ENCODE measurements at places on chromosomes 12 and 14. TPM values are rescaled to one million over a fixed set of nuclear protein-coding genes. Genes with fewer than 3 reads are reported as not detected.

- peaks cover 6% of the 10 kb centered on the region for H3K4me1 ChIP-seq
- no peak overlapping the region for H3K4me3 ChIP-seq
- no peaks in the 10 kb centered on the region for H3K27me3 ChIP-seq
- no peak overlapping the region for H3K27ac ChIP-seq
Observed at GRCh38 chr12:15846887-15847286, 35.3 kb upstream of the STRAP start.

GRCh38 chr14:76919431-76920330 lies 93.5 kb downstream of the LRRC74A start:
- peak overlapping the region; percentile 73 for H3K27ac ChIP-seq
- no peaks in the 10 kb centered on the region for H3K27me3 ChIP-seq
- H3K4me1 ChIP-seq = peaks cover 99% of the 10 kb centered on the region

- no peaks in the 10 kb centered on the region for H3K36me3 ChIP-seq
- H3K4me1 ChIP-seq = no peaks in the 10 kb centered on the region
- peak; percentile 66 for DNase-seq
Observed at GRCh38 chr12:4780641-4781611, 60.7 kb downstream of the GALNT8 start.

GRCh38 chr12:93006471-93007208 lies 77.5 kb upstream of the EEA1 start:
- H3K27me3 ChIP-seq = no peaks in the 10 kb centered on the region
- peaks cover 12% of the 10 kb centered on the region for H3K4me1 ChIP-seq
- no peaks in the 10 kb centered on the region for H3K36me3 ChIP-seq
- H3K4me3 ChIP-seq = no peak overlapping the region

- H3K36me3 ChIP-seq = no peaks in the 10 kb centered on the region
- H3K4me1 ChIP-seq = peaks cover 3% of the 10 kb centered on the region
- DNase-seq = no peak
- H3K27me3 ChIP-seq = no peaks in the 10 kb centered on the region
- H3K27ac ChIP-seq = no peak overlapping the region
Observed at GRCh38 chr14:65444230-65444629, 31.7 kb downstream of the FUT8 start.

- H3K4me1 ChIP-seq = no peaks in the 10 kb centered on the region
- no peaks in the 10 kb centered on the region for H3K27me3 ChIP-seq
- H3K4me3 ChIP-seq = no peak overlapping the region
- DNase-seq = no peak
Observed at GRCh38 chr12:38662829-38663228, 242.6 kb downstream of the CPNE8 start.

- no peaks in the 10 kb centered on the region for H3K36me3 ChIP-seq
- H3K27ac ChIP-seq = no peak overlapping the region
- DNase-seq = no peak
- no peaks in the 10 kb centered on the region for H3K27me3 ChIP-seq
- no peak overlapping the region for H3K4me3 ChIP-seq
Observed at GRCh38 chr12:80709811-80710726, 2.6 kb downstream of the MYF6 start.

DNA sequence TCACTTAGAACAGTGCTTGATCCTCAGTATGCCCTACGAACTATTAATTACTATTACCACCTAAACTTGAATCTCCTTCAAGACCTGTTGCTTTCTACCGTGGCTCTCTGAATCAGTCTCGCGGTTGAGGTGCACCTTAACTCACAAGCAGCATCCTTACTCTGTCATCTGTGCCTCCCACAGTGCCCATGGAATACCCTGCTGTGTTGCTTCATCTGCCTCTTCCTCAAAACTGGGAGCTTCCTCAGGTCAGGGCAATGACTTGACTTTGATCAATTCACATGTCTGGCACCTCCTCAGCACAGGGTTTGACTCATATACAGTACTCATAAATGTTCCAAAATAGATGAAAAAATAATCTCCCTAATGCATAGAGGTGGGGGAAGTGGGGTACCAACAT lies 305.9 kb downstream of the NUAK1 start:
- no peaks in the 10 kb centered on the region for H3K4me1 ChIP-seq
- no peak overlapping the region for H3K4me3 ChIP-seq

DNA sequence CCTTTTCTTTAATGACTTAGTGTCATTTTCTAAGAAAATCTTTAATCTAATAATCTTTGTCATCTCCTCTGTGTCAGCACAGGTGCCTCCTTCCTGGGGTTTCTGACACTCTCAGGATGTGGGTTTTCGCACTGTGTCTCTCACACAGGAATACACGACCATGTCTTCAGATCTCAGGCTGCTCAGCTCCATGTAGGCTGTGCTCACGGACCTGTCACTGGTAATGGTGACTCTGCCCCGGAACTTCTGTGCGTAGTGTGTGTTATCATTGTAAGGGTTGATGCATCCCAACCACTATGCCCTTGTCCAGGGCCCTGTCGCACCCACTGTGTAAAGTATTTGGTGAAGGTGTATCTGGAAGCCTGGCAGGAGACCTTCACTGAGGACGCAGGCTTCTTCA lies 647.8 kb downstream of the TMEM121 start:
- H3K27ac ChIP-seq = no peak overlapping the region
- DNase-seq = no peak
- no peaks in the 10 kb centered on the region for H3K27me3 ChIP-seq
- H3K36me3 ChIP-seq = no peaks in the 10 kb centered on the region

DNA sequence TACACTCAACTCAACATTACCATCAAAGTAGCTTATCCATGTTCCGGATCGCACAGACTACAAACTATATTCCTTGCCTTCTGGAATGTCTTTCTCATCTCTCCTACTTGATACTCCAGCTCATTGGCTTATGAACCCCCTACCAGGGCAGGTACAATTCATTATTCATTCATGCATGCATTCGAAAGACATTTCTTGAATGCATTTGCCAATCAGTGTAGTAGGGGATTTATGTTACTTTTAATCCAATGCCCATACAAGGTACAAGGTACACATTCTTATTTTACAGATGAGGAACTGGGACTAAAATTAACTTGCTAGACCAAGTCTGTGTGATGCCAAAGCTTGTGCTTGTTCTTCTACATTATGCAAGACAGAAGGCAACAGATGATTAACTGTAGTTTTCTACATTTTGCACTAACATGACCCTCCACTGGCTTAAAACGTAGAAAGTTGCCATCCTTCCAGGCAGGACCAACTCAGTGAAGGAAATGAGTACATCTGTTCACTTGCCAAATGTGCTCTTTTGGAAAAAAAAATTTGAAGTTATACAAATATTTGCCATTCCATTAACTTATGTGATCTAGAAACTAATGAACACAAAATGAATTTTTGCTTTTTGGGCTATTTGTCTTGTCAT lies 53.8 kb upstream of the KCNJ8 start:
- no peak overlapping the region for H3K27ac ChIP-seq
- DNase-seq = no peak
- H3K27me3 ChIP-seq = no peaks in the 10 kb centered on the region
- H3K36me3 ChIP-seq = no peaks in the 10 kb centered on the region
- no peak overlapping the region for H3K4me3 ChIP-seq

DNA sequence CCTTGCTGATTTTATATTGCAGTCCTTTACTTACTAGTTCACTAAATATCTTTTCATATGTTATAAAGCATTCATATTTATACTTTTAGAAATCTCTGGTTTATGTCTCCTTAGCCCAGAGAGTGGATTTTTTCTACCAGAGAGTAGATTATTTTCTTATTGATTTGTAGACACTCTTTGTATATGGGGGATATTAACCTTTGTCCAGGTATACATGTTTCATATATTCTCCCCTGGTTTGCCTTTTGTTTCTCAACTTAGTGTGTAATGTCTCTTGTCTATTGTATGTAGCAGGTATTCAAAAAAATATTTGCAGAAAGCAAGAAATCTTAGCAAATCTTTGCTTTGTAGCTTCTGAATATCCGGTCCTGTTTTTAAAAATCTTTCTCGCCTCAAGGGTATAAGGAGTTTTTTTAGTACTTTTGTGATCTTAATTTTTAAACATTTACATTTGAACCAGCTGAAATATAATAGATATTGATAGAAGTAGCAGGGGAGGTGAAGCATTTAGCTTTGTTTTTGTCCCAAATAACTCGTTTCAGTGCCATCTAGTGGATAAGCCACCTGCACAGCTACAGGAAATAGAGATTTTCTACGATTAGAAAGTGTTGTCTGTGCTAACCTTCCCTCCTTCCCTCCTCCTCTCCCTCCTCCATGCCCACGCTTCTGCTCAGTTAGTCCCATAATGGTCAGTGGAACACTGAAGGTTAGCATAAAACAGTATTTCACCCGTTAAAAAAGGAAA lies 97.0 kb downstream of the PHETA1 start:
- no peak for DNase-seq
- no peak overlapping the region for H3K4me3 ChIP-seq
- H3K36me3 ChIP-seq = no peaks in the 10 kb centered on the region
- peaks cover 9% of the 10 kb centered on the region for H3K4me1 ChIP-seq
- H3K27ac ChIP-seq = no peak overlapping the region

GRCh38 chr14:22882529-22883172 lies 371 bp upstream of the REM2 start:
- DNase-seq = no peak
- no peak overlapping the region for H3K4me3 ChIP-seq
- H3K27me3 ChIP-seq = no peaks in the 10 kb centered on the region
- peaks cover 10% of the 10 kb centered on the region for H3K36me3 ChIP-seq
- no peak overlapping the region for H3K27ac ChIP-seq
- H3K4me1 ChIP-seq = peaks cover 7% of the 10 kb centered on the region

- no peaks in the 10 kb centered on the region for H3K4me1 ChIP-seq
- no peak overlapping the region for H3K27ac ChIP-seq
- no peak overlapping the region for H3K4me3 ChIP-seq
- no peaks in the 10 kb centered on the region for H3K27me3 ChIP-seq
- H3K36me3 ChIP-seq = no peaks in the 10 kb centered on the region
Observed at GRCh38 chr12:122732170-122732569, 1.5 kb upstream of the HCAR1 start.

GRCh38 chr12:20505056-20505455 lies 136.7 kb downstream of the PDE3A start:
- no peak overlapping the region for H3K27ac ChIP-seq
- no peak for DNase-seq
- no peak overlapping the region for H3K4me3 ChIP-seq
- no peaks in the 10 kb centered on the region for H3K36me3 ChIP-seq
- no peaks in the 10 kb centered on the region for H3K27me3 ChIP-seq
- no peaks in the 10 kb centered on the region for H3K4me1 ChIP-seq

GRCh38 chr14:54881761-54882401 lies 20.7 kb downstream of the GCH1 start:
- H3K36me3 ChIP-seq = no peaks in the 10 kb centered on the region
- H3K4me1 ChIP-seq = no peaks in the 10 kb centered on the region
- DNase-seq = peak; percentile 24
- H3K4me3 ChIP-seq = peak overlapping the region; percentile 43
- peak overlapping the region; percentile 15 for H3K27ac ChIP-seq

- no peak for DNase-seq
- H3K4me3 ChIP-seq = no peak overlapping the region
- no peak overlapping the region for H3K27ac ChIP-seq
- no peaks in the 10 kb centered on the region for H3K27me3 ChIP-seq
- H3K36me3 ChIP-seq = no peaks in the 10 kb centered on the region
- peaks cover 49% of the 10 kb centered on the region for H3K4me1 ChIP-seq
Observed at GRCh38 chr14:22557846-22558220, 31.2 kb downstream of the DAD1 start.

- no peaks in the 10 kb centered on the region for H3K4me1 ChIP-seq
- no peak for DNase-seq
- H3K27ac ChIP-seq = no peak overlapping the region
- no peak overlapping the region for H3K4me3 ChIP-seq
Observed at GRCh38 chr12:30707613-30708342, 12.1 kb upstream of the IPO8 start.

DNA sequence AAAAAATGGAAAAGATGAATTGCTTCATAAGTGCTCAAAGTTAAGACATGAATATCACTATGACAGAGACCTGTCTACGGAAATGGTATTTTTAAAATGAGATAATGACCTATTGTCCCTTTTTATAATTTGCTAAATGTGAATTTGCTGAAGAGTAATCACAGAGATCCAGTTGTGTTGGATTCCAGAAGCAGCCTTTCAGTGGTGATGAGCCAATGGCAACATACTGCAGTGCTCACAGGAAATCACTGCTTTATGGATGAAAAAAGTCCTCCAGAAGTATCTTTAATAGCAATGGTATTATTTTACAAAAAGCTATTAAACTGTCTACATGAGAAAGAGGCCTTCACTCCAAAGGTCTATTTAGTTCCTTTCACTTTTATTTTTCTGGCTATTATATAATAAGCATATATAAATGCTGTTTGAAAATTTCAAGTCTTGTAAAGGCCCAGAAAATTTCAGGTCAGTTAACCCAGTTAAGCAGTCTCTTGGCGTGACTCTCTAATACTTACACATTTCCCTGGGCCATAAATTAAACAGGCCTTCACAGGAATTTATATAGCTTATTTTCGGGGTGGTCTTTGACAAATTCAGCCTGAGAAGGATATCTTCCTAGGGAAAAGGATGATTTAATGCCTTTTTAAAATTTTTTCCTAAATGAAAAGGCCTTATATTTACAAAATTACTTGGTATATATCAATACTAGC lies 55.4 kb downstream of the KCNJ8 start:
- H3K4me1 ChIP-seq = no peaks in the 10 kb centered on the region
- no peak overlapping the region for H3K27ac ChIP-seq
- no peaks in the 10 kb centered on the region for H3K36me3 ChIP-seq

DNA sequence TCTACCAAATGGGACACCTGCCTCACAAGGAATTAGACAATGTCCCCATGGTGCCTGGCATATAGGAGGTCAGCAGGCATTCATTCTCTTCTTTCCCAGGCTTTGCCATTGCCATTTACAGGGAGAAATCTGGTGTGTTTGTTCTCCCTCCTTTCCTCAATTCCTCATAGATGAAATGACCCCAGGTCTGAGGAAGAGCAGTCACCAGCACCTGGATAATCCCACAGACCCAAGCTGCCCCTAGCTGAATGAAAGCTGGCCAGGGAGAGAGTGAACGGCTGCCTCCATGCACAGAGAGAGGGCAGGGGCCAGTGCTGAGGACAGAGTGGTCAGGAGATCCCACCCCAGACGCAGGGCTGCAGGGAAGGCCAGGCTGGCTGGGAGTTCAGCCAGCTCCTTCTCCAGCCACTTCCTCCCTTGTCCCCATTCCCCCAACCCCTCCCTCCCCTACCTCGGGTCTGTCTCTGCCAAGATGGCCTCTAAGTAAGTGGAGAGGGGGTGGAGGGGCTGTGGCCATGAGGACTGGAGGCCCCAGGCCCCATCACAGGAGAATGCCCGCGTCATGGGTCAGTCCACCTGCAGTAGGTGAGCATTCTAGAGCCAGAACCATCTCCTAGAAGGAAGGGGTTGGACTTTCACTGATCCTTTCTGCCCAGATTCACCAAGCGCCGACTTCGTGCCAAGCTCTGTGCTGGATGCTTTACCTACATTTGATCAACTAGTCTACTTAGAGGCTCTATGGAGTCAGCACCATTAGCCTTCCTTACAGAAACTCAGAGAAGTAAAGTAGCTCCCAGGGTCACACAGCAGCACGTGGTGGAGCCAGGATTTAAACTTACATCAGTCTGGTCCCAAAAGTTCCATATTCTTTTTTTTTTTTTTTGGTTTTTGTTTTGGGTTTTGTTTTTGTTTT lies 2.0 kb upstream of the KRT4 start:
- DNase-seq = no peak
- no peak overlapping the region for H3K27ac ChIP-seq
- H3K27me3 ChIP-seq = no peaks in the 10 kb centered on the region
- no peaks in the 10 kb centered on the region for H3K36me3 ChIP-seq
- H3K4me1 ChIP-seq = no peaks in the 10 kb centered on the region
- H3K4me3 ChIP-seq = no peak overlapping the region

KCNMB4 gene
- 19.0 TPM for total RNA-seq

C3AR1 gene
- total RNA-seq = 8.2 TPM

ZFYVE1 gene
- total RNA-seq = 30.3 TPM

FIGNL2 gene
- total RNA-seq = 1.3 TPM

EAPP gene
- 37.9 TPM for total RNA-seq

NANOG gene
- 0.20 TPM for total RNA-seq

ARG2 gene
- 1.8 TPM for total RNA-seq

ABCD2 gene
- total RNA-seq = 7.3 TPM

SYCP3 gene
- total RNA-seq = not detected

TAMALIN gene
- total RNA-seq = 54.0 TPM

SRRM4 gene
- not detected for total RNA-seq

Measured in tibial nerve (tissue), 4 donors.